ENCODE measurements at places on chromosomes 16 and 17.

DNA sequence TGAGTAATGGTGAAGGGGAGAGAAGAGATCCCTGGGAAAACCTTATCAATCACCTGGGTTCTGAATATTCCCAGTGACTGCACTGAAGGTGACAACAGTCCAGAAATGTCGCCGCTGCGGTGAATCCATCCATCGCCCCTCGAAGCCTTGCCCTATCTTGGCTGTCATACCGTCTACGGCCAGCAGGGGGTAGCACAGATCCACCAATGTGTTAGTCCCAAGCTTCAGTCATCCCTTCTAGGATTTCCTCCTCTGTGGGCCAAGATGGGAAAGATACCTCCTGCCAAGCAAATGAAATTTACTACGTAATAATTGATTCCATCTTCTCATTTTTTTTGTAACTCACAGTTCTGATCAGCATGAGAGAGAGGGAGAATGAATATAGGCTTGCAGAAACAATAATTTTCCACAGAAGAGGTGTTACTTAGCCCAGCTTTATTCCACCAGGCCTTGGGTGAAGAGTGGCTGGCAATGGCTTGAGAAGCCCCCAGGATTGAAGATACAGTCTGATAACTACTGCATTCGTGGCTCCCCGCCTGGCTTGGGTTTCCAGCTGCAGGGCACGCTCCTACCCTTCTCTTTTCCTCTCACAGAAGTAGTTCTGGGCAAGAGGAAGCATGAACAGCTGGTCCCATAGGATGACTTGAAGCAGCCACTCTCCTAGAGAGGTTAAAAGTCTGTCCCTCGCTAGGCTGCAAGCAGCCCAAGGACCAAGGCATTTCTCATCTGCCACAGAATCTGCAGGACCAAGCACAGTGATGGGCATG lies 2.6 kb upstream of the FMNL1 start:
- DNase-seq = peak; percentile 70

GRCh38 chr16:78283548-78284251 lies 184.2 kb downstream of the WWOX start:
- no peak for DNase-seq

GRCh38 chr17:61856035-61856434 lies 7.3 kb downstream of the BRIP1 start:
- no peak for DNase-seq

DNA sequence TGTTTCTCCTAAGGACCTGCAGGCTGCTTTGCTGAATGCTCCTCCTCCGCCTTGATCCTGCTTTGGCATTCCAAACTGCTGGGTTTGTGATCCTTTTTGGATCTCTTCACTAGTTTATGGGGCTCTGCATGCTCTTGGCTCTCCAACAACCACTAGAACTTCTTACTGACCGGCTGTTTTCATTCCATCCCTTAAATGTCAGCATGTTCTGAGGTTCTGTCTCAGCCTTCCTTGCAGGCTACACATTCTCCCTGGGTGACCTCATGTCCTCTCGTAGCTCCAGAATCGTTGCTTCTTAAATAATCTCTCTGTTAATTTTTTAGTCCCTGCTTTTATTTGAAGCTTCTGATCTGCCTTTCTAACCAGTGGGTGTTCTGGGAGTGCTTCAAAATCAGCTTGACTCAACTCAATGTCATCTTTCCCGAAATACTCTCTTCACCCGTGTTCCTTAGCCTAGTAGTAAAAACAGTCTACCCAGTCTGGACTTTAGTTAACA lies 119.0 kb upstream of the HS3ST2 start:
- DNase-seq = no peak

- no peak for DNase-seq
Measured at GRCh38 chr17:37079735-37080134, 131.0 kb downstream of the AATF start.

- no peak for DNase-seq
Measured at GRCh38 chr16:59356709-59357108, 622.6 kb upstream of the GOT2 start.

- DNase-seq = peak; percentile 72
Measured at GRCh38 chr17:77331301-77331864, 190.6 kb downstream of the SEC14L1 start.

GRCh38 chr17:14559264-14560119 lies 258.6 kb downstream of the HS3ST3B1 start:
- DNase-seq = no peak

DNA sequence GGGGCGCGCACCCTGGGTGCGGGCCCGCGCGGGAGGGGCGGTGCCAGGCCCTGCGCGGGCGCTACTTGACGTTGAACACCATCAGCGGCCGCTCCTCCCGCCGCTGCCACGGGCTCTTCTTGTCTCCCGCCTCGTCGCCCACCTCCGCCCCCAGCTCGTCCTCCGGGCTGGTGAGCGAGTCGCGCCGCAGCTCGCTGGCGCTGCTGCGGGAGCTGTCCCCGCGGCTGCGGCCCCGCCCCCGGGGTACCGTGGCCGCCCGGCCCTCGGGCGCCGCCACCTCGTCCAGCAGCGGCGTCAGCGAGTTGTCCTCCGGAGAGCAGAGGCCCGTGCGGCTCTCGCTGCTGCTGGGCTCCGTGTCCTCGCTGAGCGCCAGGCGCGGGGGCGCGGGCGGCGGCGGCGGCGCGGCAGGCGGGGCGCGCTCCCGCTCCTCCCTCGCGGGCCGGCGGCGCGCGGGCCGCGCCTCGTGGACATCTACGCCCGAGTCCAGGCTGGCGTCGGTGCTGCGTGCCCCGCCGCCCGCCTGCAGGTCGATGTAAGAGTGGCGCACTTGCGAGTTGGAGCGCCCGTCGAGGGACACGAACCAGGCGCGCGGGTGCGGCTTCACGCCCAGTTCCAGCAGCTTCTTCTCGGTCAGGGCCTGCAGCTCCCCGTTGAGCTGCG lies 8.7 kb downstream of the GRN start:
- no peak for DNase-seq

DNA sequence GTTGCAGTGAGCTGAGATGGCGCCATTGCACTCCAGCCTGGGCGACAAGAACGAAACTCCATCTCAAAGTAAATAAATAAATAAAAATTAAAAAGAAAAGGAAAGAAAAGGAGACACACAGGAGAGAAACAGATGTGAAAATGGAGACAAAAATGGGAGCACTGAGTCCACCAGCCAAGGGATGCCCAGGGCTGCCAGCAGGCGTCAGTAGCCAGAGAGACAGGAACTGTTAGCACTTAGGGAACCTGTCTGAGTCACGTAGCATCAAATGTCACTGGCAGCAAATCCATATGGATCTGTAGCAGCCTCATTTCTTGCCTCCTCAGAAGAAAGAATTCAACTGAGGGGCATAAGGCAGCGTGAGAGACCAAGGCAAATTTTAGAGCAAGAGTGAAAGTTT lies 79.7 kb downstream of the CYLD start:
- no peak for DNase-seq

- no peak for DNase-seq
Measured at GRCh38 chr16:81647527-81647926, 131.6 kb upstream of the PLCG2 start.

DNA sequence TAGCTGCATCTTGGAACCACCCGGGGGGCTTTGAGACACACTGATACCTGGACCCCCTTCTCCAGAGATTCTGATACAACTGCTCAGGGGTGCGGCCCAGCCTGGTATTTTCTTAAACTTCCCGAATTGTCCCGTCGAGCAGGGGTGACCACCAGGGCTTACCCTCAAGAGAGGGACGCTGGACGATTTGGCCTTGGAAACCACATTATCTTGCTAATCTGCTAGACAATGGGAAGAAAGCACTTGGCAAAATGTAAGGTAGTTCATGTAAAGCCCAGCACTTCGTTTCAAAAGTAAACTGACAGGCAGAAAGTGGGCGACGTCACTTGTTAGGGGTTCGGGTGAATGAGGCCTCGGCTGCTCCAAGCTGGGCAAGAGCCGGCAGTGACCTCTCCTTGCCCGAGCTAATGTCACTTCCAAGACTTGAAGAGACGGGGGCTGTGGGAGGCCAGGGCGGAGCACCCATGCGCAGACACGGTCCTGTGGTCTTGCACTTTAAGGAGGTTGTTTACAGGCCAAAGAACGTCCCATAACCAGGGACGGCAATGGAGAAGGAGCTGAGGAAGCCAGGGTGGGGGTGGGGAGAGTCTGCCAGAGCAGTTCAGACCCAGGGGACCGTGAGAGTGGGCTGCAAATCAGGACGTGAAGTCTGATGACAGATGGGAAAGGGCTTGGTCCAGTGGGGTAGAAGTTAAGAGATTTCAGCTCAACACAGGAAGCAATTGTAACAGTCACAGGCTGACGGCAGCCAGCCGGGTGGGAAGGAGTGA lies 152.7 kb upstream of the GSE1 start:
- DNase-seq = no peak
